Lung (tissue), 17 donors: ENCODE measurements at places on chromosomes 3 and 15.

GRCh38 chr15:72872066-72872845 lies 88.7 kb upstream of the ADPGK start:
- no peaks in the 10 kb centered on the region for H3K36me3 ChIP-seq
- H3K27ac ChIP-seq = no peak overlapping the region
- no peaks in the 10 kb centered on the region for H3K27me3 ChIP-seq

DNA sequence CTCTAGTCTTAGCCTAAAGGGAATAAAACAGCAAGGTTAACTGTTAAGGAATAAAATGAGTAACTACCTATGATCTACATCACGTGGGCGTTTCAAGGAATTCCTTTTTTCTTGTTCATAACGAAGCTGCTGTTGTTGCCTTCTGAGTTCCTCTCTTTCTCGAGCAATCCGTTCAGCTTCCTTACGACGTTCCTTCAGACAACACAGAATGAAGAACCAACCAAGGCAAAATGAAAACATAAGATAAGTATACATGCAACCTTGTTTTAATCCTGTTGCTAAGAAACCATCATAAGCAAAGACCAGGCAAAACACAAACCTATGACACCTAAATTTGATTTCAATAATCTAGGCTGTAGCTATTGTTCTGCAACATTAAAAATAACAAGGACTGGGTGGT lies 44.1 kb downstream of the SLTM start:
- H3K27me3 ChIP-seq = no peaks in the 10 kb centered on the region
- H3K27ac ChIP-seq = no peak overlapping the region
- no peaks in the 10 kb centered on the region for H3K4me1 ChIP-seq
- peaks cover 24% of the 10 kb centered on the region for H3K36me3 ChIP-seq
- no peak overlapping the region for H3K4me3 ChIP-seq
- DNase-seq = no peak

DNA sequence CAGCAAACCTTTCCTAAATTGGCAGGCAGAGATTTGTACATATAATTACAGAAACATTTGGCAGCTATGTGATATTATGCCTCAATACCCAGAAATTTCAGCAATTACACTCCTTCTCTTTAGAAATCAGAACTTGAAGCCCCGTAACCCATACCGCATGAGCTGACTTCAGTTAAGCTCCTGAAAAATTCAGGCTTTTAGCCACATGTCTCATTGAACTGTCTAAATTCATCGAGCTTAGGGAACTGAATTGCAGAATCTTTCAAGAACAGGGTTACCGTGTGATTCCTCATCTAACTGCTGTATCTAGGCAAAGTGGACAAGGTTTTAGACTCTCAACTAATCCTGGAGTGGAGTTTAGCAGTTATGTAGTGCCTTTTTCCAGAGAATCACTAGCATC lies 333.0 kb downstream of the EPHA3 start:
- no peak overlapping the region for H3K4me3 ChIP-seq
- no peak overlapping the region for H3K27ac ChIP-seq
- no peaks in the 10 kb centered on the region for H3K36me3 ChIP-seq
- peaks cover 18% of the 10 kb centered on the region for H3K4me1 ChIP-seq

GRCh38 chr15:75631935-75632334 lies 6.4 kb upstream of the SNUPN start:
- H3K36me3 ChIP-seq = no peaks in the 10 kb centered on the region
- H3K4me3 ChIP-seq = no peak overlapping the region
- no peaks in the 10 kb centered on the region for H3K4me1 ChIP-seq
- DNase-seq = no peak
- no peak overlapping the region for H3K27ac ChIP-seq

- H3K36me3 ChIP-seq = no peaks in the 10 kb centered on the region
- H3K4me1 ChIP-seq = no peaks in the 10 kb centered on the region
- H3K27me3 ChIP-seq = no peaks in the 10 kb centered on the region
- DNase-seq = peak; percentile 68
- peak within 1 kb of the TSS; percentile 9 for H3K27ac ChIP-seq
These were observed at the start of gene AMT for GRCh38 chr3:49422379-49423248. Gene AMT (minus strand): TSS chr3:49422473. CDS start chr3:49422450, 23 bp downstream.

GRCh38 chr15:49927189-49927861 lies 191.7 kb downstream of the ATP8B4 start:
- no peak overlapping the region for H3K27ac ChIP-seq
- no peak overlapping the region for H3K4me3 ChIP-seq
